Osteocyte (in vitro differentiated cells): ENCODE measurements at places on chromosomes 2 and 18. TPM values are rescaled to one million over a fixed set of nuclear protein-coding genes. Genes with fewer than 3 reads are reported as not detected.

GRCh38 chr18:23405636-23406035 is 47.5 kb upstream of the RIOK3 start:
- H3K27me3 ChIP-seq: no peaks in the 10 kb centered on the region
- H3K36me3 ChIP-seq: peaks cover 4% of the 10 kb centered on the region

DNA sequence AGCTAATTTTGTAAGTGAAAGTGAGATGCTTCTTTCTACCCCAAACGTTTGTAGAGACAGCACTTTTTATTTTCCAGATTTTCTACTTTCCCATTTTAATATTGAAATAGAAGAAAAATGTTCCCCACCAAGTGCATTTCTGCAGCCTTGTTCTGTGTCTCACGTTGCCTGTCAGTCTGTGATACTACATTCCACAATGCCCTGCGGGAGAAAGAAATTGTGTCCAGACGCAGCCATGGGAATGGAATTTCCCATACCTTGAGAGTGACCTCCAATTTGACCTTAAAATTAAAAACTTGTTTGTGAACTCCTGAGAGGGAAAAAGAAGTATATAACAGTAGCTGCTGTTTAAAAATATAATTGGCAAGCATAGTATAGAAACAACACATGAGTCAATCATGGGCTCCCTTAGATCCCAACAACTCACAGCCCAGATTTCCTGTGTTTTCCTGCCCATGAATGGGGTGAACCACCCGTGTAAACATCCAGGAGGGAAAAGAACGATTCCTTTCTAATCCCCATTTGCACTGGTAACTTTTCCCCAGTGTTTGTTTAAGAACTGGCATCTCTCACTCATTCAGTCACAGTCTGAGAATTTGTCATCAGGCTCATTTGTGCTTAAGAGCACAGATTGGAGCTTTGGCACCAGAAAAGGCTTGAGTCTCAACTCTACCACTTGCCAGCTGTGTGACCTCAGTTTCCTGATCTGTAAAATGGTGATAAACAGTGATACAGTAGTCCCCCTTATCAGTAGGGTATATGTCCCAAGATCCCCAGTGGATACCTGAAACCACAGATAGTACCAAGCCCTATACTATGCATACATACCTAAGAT is 166.1 kb upstream of the ZNF521 start:
- no peaks in the 10 kb centered on the region for H3K27me3 ChIP-seq
- no peak for DNase-seq
- H3K4me1 ChIP-seq: peaks cover 29% of the 10 kb centered on the region

The TMEM169 gene
- 1.5 and 2.3 TPM in 2 replicates for total RNA-seq

The CPO gene
- total RNA-seq: not detected in 2 replicates

The FAM210A gene
- 12.5 and 13.8 TPM in 2 replicates for total RNA-seq
